ENCODE measurements at places on chromosomes 6 and 20. TPM values are rescaled to one million over a fixed set of nuclear protein-coding genes. Genes with fewer than 3 reads are reported as not detected.

Gene HLA-DQB1
- 2.9 TPM for total RNA-seq

Gene LTB
- not detected for total RNA-seq

Gene INSM1
- not detected for total RNA-seq

- no peak for DNase-seq
- H3K4me3 ChIP-seq, result no peak overlapping the region
- no peaks in the 10 kb centered on the region for H3K36me3 ChIP-seq
- H3K27ac ChIP-seq, result no peak overlapping the region
Observed at GRCh38 chr6:32792901-32793435, 23.8 kb downstream of the HLA-DOB start.

- H3K27ac ChIP-seq, result no peak overlapping the region
- no peak for DNase-seq
- H3K27me3 ChIP-seq, result no peaks in the 10 kb centered on the region
- no peaks in the 10 kb centered on the region for H3K36me3 ChIP-seq
Observed at GRCh38 chr20:13690943-13691342, 52.2 kb upstream of the TASP1 start.

DNA sequence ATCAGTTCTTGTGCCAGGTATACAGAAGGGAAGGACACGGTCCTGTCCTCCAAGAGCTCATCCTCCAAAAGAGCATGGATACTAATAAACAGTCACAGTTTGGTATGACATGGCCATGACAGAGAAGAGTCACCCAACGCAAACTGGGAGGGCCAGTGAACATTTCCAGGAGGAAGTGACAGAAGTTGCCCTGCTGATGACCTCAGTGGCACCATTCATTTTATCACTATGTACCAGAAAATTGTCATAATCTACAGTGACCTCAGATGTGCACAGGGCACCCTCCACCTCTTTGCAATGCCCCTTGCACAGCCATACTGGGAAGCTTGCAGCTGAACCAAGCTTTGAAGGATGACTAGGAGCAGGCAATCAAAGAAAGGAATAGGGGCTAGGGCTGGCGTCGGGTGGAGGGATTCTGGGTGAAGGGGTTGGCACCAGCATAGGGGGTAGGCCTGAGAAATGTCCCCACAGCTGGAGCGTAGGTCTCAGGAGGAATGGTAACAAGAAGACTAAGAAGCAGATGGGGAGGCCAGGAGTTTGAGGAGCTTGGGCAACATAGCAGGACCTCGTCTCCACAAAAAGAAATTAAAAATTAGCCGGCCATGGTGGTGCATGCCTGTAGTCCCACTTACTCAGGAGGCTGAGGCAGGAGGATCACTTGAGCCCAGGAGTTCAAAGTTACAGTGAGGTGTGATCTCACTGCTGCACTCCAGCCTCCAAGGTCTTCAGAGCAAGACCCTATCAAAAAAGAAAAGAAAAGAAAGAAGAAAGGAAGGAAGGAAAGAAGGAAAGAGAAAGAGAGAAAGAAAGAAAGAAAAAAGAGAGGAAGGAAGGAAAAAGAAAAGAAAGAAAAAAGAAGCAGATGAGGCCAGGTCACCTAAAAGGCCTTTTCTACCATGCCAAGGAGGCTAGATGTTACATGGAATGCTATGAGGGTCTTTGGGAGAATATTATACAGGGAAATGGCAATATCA is 65.3 kb upstream of the SNX9 start:
- no peak overlapping the region for H3K4me3 ChIP-seq
- H3K4me1 ChIP-seq, result peaks cover 41% of the 10 kb centered on the region
- H3K27ac ChIP-seq, result peak overlapping the region; percentile 5
- no peak for DNase-seq

- no peaks in the 10 kb centered on the region for H3K27me3 ChIP-seq
- no peak for DNase-seq
- H3K36me3 ChIP-seq, result peaks cover 36% of the 10 kb centered on the region
- no peak overlapping the region for H3K4me3 ChIP-seq
- no peaks in the 10 kb centered on the region for H3K4me1 ChIP-seq
- H3K27ac ChIP-seq, result no peak overlapping the region
Observed at GRCh38 chr20:49261173-49261572, 16.7 kb downstream of the ZNFX1 start.
